ENCODE measurements at places on chromosomes 3 and 15.

- no peak for DNase-seq
These were observed 181.5 kb upstream of the LMCD1 start for GRCh38 chr3:8319935-8320634.

GRCh38 chr3:26193558-26193957, 403.7 kb downstream of the OXSM start:
- no peak for DNase-seq

DNA sequence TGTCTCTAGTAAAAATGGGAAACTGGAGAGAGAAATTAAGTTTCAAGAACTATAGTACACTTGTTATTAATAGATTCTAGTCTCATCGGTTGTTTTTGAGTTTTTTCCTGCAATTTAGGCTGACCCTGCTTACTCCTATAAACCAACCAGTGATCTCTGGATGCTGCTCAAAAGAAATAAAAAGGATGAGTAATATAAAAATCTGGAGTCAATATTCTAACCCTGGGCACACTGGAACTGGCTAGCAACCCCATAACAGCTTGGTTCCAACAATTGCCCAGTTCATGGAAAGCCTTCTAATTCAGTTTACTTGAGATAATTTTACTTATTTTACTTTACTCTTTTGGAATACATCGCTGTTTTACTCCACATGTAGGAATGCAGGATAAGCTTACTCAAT, 211.6 kb downstream of the GBE1 start:
- DNase-seq, result no peak

- no peak for DNase-seq
These were observed 79.4 kb upstream of the ATP11B start for GRCh38 chr3:182713743-182714517.

DNA sequence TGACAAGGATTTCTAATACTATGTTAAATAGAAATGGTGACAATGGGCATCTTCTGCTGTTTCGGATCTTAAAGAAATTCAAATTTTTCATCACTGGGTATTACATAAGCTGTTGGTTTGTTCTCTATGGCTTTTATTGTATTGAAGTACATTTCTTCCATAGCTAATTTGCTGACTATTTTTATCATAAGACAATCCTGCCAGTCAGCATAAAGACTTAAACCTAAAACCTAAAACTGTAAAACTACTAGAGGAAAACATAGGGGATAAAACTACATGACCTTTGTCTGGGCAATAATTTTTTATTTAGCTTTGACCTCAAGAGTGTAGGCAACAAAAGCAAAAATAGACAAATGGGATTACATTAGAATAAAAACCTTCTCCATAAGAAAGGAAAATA, 1017.4 kb downstream of the SI start:
- no peak for DNase-seq

GRCh38 chr15:84947947-84948830, 33.5 kb upstream of the PDE8A start:
- no peak for DNase-seq

DNA sequence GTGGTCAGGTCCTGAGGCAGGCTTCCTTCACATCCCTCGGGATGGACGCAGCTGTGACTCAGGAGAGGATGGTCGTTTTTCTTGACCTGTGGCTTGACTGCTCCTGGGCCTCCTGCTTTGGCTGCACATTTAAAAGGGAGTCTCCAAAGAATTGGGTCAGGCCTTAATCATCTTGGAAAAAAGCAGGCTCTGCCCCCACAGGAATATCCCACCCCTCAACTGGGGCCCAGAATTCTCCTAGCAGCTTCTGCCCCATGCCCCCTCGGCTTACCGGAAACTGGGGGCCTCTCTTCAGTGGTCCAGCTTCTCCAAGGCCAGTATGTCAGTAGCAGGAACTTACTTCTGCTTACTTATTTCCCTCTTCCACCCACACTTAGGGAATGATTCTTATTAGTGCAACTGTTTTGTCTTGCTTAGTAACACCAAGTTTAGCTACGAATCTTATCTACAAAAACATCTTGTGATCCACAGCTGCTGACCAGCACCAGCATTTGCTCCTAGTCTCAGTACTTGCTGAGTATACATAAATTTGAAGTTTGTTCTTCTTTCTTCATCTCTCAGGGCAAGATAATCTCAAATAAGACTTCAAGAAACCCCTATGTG, 35.7 kb downstream of the ATG7 start:
- DNase-seq, result no peak

DNA sequence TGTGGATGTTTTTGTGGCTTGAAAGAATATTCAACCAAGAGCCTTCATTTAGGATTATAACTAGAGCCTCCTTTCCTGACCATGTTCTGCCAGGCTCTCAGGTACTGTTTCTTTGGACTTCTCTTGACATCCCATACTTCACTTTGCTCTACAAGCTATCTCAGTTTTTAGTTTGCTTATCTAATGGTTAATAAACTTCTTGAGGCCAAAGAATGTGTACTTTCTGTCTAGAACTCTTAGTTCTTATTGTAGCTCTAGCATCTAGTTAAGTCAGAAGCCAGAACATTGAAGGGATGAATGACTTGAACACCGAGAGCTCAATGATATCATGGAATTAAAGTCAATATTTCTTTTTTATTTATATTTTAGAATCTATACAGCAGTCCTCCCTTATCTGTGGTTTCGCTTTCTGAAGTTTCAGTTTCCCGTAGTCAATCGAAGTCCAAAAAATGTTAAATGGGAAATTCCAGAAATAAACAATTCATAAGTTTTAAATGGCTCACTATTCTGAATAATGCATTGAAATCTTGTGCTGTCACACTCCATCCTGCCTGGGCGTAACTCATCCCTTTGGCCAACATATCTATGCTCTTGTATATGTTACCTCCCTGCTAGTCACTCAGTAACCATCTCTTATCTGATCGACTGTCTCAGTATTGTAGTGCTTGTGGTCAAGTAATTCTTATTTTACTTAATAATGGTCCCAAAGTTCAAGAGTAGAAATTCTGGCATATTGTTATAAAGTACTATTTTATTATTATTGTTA, 368.6 kb upstream of the RBMS3 start:
- no peak for DNase-seq

DNA sequence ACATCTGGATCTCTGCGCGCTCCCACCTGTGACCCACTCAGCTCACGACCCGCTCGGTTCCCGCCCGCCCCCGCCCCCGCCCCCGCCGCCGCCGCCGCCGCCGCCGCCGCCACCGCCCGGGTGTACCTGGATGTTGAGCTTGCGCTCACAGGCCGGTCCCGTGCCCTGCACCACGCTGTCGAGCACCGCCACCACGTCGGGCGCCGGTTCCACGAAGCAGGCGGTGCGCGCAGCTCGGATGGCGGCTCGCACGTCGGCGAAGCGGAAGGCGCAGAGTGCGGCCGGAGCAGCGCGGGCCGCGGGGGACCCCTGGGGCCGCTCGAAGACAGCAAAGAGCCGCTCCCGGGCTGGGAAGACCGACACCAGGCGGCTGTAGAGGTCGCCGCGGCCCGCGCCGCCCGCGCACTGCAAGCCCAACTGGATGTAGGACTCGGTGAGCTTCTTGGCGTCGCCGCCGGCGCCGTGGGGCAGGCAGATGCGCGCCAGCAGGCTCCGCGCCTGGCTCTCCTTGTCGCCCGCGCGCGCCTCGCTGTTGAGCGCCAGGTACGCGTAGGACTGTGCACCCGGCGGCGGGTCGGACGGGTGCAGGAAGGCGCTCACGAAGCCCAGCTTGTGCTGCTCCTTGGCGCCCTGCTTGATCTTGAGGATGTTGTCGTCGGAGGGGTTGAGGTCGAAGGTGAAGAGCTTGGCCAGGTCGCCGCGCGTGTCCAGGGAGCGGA, 1.1 kb downstream of the PLXND1 start:
- DNase-seq, result no peak

GRCh38 chr3:189824629-189825312, 193.6 kb downstream of the TP63 start:
- DNase-seq, result no peak

DNA sequence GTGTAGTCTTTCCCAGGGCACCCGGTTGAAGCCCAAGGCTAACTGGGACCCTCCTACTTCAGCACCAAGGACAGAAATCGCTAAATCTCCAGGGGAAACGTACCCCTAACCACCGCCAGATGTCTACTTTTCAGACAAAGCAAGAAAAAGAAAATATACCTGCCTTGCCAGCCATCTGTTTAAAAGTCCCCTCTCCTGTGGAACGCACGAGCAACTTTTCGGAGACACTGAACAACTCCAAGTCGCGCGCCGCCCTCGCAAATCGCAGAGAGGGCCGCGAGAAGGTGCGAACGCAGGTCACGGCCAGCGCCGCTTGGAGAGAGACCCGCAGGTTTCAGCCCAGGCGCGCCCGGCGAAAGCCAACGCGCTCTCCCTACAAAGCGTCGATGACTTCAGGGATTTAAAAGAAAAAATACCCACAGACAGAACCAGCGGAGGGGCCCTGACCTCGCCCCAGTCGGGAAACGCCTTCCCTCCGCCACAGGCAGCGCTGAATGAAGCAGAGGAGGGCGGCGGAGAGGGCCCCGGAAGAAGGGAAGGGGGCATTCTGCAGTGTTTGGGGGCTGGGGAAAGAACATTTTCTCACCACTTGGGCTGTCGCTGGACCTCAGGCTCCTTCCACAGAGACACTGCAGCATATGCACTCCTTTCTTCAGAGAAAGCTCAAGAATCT, 213.1 kb downstream of the FGF12 start:
- no peak for DNase-seq

DNA sequence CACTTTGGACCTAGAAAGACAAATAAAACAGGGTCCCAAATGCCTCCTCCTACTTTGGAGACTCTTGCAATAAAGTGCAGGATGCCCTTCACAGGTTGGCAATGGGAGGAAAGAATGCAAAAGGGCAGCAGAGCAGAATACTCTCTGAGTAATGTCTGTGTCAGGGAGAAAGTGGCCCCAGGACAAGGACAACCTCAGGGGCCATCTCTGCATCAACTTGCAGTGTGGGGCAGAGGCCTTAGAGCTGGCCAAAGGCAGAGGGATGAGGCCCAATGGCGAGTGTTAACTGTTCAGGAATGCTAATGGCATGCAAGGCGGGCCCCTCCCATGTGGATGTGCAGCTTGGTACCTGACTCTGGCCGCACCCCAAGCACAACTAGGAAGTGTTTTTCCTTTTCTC, 8.4 kb downstream of the UPK1B start:
- no peak for DNase-seq

GRCh38 chr3:120114981-120115380, 20.7 kb upstream of the GSK3B start:
- no peak for DNase-seq

DNA sequence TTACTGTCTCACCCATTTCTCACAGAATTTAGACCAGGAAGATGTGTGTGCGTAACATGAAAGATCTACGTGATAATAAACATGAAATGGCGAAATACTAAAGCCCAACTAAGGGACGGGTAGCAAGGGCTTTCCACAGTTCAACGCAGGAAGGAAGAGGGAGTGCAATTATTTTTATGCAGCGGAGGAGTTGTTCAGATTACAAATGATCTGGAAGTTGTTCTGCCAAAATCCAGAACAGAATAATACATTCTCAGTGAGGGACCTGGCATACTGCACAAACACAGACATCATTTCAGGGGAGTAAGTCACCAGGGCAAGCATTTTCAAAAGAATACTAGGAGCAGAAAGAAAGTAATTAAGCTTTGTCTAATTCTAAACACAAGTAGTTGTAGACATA, 133.6 kb upstream of the RAP2B start:
- no peak for DNase-seq

GRCh38 chr15:31265871-31266711, 60.5 kb upstream of the KLF13 start:
- DNase-seq, result no peak

DNA sequence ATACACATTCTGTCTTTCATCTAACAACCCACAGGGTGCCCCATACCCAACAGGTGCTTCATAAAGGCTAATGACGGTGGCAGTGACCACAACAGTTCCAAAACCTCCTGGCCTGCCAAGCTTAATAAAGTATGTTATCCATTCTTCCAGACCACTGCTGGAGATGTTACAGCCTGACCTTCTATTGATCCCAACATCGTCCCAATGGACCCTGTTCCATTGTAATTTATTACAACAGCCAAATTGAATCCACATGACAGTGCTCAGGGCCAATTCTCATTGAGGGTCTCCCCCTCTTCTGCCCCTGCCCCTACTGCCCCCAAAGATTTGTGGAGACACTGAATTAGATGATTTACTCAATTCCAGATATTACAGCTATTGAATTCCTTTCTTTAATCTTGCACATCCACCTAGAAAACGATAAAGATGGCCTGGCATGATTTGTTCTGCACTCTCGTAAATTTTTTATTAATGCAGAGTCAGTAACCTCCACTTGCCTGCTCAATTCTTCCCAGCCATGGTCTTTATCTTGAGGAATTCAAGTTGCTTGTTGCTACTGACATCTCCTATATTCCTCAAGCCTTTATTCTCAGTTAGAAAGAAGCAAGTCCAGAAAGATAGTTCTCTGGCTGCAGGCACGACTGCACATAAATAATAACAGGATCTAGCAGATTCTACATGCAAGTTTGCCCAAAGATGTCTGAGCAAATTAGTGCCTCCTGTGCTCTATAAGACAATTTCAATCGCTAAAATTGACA, 407.6 kb downstream of the ERC2 start:
- DNase-seq, result no peak

DNA sequence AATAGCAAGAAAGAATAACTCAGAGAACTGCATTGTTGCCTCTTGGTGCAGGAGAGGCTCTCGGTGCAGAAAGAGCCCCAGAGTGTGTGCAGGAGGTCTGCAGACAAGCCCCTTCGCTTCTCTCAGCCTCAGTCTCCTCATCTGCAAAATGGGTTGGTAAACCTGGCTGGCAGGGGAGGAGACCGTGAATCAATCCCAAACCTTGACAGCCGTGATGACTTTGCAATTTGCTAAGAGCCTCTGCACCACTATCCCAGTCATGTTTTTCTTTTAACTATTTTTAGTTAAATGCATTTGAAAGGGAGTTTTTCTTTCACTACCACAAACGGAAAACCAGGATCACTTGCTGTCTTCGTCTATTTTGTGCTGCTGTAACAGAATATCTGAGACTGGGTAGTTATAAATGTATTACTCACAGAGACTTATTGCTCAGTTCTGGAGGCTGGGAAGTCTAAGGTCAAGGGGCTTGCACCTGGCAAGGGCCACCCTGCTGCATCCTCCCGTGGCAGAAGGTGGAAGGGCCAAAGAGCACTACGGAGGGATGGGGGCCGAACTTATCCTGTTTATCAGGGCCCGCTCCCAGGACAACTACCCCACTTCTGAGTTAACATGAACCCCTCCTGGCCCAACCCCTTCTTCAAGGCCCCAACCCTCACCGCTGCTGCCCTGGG, 14.2 kb upstream of the IQSEC1 start:
- no peak for DNase-seq

- no peak for DNase-seq
These were observed 14.6 kb upstream of the FGD5 start for GRCh38 chr3:14803981-14804834.

- no peak for DNase-seq
These were observed 123.3 kb upstream of the GRM7 start for GRCh38 chr3:6737630-6738029.
